ENCODE measurements at places on chromosomes 12 and 14. TPM values are rescaled to one million over a fixed set of nuclear protein-coding genes. Genes with fewer than 3 reads are reported as not detected.
A peak's percentile ranks its signal among the peaks of the same experiment; 100 is the strongest.

Gene SFSWAP
- 34.2 TPM for total RNA-seq

Gene HOXC4
- not detected for total RNA-seq

Gene TAS2R31
- 3.7 TPM for total RNA-seq

Gene JAG2
- total RNA-seq: 7.6 TPM

Gene CLEC1B
- not detected for total RNA-seq

Gene CBLN3
- 2.0 TPM for total RNA-seq

Gene CSRP2
- 7.8 TPM for total RNA-seq

Gene CCDC177
- total RNA-seq: not detected

Gene SOX5
- 5.1 TPM for total RNA-seq

Gene MYL2
- total RNA-seq: not detected

Gene PITPNM2
- total RNA-seq: 11.4 TPM

Gene GLT8D2
- 1.9 TPM for total RNA-seq

Gene TMEM229B
- 5.0 TPM for total RNA-seq

Gene DHRS4L2
- total RNA-seq: 31.8 TPM

Gene FIGNL2
- total RNA-seq: 0.36 TPM

Gene FAIM2
- total RNA-seq: 1.2 TPM

Gene ATXN2
- 64.2 TPM for total RNA-seq

GRCh38 chr14:95832012-95832411, 44.6 kb upstream of the TUNAR start:
- DNase-seq: no peak

- peak; percentile 3 for DNase-seq
Observed at GRCh38 chr12:21823581-21823980, 49.1 kb upstream of the KCNJ8 start.

DNA sequence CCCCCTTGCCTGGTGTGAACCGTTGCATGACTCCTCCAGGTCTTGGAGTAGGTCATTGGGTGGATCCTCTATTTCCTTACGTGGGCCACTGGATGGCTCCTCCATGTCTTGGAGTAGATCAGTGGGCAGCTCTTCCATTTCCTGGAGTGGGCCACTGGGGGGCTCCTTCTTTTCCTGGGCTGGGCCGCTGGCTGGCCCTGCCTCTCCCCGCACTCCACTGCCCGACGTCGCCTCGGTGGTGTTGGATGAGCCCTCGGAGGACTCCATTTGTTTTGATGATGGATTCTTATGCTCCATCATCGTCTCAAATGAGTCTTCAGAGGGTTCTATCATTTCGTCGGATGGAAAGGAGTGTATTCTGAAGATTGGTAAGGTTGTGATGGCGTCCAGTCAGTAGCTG, 19.1 kb downstream of the RTL1 start:
- DNase-seq: no peak

DNA sequence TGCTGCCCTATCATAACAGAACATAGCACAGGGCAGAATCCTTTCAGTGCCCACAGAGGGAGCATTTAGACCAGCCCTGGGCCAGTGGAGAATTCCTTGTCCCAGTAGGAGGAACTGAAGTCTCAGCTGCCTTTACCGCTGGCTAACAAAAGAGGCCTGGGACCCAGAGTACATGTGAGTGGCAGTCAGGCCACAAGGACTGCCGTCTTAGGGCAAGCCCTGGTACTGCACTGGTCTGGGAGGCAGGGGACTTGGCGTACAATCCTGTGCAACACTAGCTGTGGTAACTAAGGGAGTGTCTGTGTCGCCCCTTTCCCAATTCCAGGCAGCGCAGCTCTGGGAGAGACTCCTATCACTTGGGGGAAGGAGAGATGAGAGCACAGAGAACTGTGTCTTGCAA, 17.0 kb upstream of the CSRP2 start:
- DNase-seq: no peak

- no peak for DNase-seq
Observed at GRCh38 chr12:107917912-107918800, 143.7 kb downstream of the ASCL4 start.

DNA sequence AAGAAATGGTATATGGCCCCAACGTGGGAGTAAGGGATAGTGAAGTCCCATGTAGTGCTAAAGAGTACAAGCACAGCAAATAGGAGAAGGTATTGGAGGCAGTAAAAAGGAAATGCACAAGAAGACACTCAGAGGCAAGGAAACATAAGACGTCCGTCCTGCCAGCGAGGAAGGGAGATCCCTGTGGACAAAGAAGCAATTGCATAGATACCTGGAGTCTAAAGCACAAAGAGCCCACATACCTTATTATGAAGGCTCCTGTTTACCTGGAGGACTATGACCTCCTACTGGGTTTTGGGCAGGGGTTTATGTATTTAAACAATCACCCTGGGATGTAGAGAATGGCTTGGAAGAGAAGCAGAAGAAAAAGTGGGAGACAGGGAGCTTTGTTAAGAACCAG, 341.2 kb upstream of the DCN start:
- DNase-seq: no peak

DNA sequence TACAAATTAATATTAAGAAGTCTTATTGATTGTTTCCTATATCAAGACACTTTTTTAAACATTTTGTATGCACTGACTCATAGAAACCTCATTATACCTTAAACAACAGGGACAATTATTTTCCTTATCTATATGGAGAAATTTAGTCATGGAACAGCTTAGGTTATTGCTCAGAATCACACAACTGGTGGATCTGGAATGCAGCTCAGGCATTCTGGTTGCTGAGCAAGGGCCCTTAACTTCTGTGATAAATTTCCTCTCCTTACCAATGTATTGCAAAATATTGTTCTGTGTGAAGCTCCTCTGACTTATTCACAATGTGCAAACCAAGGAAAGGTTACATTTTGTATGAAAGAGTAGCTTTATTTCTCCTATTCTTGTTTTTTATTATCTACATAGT, 817.8 kb downstream of the LRFN5 start:
- no peak for DNase-seq

DNA sequence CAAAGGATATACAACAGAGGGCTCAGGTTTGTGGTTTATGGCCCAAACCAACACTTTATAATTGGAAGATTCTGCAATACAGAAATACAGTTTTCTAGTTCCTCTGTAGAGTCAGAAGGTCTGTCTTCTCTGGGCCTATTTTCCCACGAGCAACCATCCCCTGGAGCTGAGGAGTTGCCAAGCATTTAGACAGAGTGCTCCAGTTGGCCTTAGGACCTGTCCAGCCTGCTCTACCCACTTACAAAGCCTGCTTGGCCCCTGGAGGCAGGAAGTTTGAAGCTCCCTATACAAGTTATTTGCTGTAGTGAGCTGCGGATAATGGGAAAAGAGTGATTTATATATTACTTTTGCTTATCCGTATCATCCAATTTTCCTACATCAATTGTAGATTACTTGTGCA, 60.8 kb upstream of the HSPB8 start:
- DNase-seq: no peak

- DNase-seq: no peak
Observed at GRCh38 chr12:1421091-1421846, 173.1 kb downstream of the FBXL14 start.

GRCh38 chr14:92568621-92569479, 55.3 kb downstream of the RIN3 start:
- DNase-seq: no peak

DNA sequence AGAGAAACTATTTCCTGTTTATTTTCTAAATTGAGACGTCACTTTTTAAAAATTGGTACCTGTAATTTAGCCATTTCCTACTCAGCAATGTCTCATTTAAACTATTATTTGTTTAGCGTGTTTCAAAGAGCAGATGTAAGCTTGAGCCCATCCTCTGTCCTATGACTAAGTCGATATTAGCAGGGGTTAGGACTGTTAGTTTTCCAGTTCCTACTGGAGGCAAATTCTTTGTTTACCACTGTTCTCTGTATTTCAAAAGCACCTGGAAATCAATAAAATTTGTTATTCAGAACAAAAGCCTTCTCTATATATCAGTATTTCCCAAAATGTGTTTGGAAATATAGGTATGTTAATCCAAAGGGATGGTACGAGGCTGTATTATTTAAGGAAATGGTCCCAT, 42.4 kb downstream of the MDM2 start:
- no peak for DNase-seq

GRCh38 chr12:43112101-43112920, 439.7 kb downstream of the ADAMTS20 start:
- DNase-seq: no peak

DNA sequence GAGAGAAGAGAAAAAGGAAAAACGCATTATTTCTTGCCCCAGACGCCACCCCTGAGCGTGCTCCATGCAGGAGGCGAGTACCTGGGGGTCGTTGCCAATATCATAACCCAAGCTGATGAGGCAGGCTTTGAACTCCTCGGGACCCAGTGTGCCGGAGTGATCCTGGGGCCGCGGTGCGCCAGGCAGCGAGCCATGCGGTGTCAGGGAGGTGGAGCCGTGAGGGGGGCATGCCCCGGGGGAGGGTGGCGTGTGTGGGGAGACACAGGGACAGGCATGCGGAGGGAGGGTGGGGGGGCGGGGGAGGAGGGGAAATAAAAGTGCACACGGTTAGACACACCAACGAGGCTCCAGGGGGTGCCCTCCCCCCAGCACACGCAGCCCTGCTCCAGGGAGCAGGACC, 86.0 kb upstream of the ZFP36L1 start:
- DNase-seq: no peak

DNA sequence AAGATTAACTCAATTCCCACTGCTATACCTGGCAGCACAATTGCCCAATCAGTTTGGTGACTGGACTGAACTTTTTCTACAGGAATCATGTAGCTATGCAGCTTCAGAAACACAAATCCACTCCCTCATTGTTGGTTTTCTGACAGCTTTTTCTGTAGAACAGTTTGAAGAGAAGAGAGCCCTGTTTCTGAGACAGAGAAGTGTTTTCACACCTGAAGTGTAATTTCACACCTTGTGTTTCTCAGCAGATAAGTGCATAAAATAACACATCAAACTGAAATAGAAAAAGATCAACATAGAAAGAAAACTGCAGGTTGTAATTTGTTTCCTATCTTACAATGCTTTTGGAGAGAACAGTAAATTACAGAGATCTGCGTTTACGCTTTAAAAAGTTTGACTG, 335.6 kb downstream of the SNAPC1 start:
- no peak for DNase-seq

GRCh38 chr14:101056446-101056845, 152.9 kb upstream of the RTL1 start:
- DNase-seq: no peak

GRCh38 chr14:84797326-84797725, 732.6 kb upstream of the FLRT2 start:
- no peak for DNase-seq

DNA sequence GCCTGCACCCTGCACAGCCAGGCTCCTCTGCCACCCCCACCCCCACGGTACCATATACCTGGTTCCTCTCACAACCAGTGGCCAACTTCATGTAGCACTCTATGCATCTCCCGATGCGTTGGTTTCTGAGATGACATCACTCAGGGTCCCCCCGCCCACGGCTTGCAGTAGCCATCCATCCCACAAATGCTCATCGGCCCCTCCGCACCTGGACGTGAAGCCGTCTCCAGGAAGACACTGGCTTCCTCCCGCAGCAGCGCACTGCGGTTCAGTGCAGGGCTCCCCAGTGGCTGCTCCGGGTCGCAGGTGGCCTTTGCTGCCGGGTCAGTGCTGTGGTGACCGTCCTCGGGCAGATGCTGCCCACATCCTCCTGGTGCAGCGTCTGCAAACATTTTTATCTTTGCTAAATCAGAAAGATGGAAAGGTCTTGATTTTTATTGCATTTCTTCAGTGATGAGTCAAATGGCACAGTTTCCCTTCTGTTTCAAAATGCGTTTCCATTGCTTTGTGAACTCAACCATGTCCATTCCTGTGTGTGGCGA, 27.5 kb upstream of the MMP17 start:
- no peak for DNase-seq

- DNase-seq: no peak
Observed at GRCh38 chr12:57762463-57762862, 4.4 kb downstream of the CYP27B1 start.

- DNase-seq: no peak
Observed at GRCh38 chr12:52402873-52403540, 3.1 kb downstream of the KRT82 start.

GRCh38 chr12:128743916-128744315, 79.8 kb downstream of the SLC15A4 start:
- no peak for DNase-seq

GRCh38 chr14:53715193-53715721, 241.4 kb downstream of the BMP4 start:
- no peak for DNase-seq

- no peak for DNase-seq
Observed at GRCh38 chr12:39764944-39765560, 145.4 kb upstream of the ABCD2 start.

DNA sequence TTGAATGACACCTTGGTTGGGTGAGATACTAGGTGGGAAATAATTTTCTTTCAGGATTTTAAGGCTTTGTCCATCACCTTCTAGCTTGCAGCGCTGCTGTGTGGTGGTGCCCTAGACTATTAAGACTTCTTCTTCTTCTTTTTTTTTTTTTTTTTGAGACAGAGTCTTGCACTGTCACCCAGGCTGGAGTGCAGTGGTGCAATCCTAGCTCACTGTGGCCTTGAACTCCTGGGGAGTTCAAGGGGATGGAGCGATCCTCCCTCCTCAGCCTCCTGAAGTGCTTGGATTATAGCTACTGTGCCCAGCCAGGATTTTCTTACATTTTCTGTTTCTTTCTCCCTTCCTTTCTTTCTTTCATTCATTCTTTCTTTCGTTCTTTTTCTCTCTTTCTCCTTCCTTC, 10.3 kb upstream of the MTA1 start:
- DNase-seq: no peak

DNA sequence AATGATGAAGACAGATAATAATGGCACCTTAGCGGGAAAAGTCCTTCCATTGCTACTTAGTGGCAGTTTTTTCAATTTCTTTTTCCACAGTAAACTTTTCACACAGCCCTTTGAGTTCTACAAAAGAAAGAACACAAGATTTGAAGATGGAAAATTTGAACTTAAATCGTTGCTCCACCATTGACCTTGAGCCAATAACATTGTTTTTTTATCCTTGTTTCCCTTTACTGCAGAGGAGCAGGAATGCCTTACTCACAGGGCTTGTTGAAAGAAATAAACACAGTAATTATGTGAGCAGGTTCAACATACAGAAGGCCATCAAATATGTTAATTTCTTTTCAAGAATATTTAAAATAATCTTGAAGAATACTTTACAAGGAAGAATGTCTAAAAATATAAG, 181.5 kb upstream of the KRR1 start:
- DNase-seq: no peak

DNA sequence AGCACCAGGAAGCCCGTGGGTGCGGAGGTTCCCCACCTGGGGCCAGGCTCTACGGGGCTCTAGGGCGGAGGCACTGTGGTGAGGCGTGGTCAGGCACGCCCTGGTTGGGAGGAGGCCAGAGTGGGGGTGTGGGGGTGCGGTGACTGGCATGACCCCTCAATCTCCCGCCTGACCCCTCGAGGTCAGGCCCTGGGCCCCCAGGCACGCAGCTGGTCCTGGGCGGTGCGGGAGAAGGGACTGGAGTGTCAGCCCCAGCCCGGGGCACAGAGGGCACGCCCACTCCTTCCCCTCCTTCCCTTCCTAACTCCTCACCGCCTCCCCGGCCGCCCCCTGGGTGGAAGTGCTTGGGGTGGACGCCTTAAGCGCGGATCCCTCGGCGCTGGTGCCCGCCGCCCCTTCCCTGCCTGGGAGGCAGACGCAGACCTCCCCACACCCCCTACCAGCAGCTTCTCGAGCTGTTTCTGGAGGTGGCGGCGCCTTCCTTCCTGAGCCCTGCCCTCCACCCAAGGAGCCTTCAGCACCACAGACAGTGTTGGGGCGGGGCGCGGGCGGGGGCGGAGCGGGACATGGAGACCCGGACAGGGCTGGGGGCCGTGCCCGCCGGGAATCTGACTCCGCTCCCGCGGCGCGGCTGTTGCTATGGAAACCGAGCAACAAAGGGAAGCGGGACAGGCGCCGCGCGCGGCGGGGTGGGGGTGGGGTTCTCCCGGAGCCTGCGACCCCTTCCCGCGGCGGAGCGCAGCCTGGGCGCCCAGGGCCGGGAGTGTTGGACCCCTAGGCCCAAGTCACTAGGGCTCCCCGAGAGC, 741 bp upstream of the CRIP2 start:
- peak; percentile 69 for DNase-seq

Data from left colon (tissue), 2 donors.